ENCODE measurements at places on chromosomes 7 and 10.

DNA sequence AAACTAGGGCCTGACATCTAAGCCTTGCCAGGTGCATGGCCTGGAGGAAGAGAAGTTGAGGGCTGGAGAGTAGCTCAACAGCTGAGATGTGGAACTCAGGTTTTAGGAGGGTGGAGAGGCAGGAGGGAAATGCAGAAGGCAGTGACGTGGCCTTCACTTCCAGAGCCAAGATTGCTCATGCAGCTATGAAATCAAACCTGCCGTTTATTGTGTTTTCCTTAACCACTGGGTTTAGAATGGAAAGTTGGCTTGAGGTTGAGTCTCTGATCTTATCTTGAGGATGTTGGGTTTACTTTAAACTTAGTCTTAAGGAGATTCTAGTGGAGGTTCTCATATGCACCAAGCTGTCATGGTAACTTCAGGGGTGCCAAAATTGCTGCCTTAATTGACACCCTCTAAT is 178.6 kb downstream of the SORCS3 start:
- DNase-seq: no peak

GRCh38 chr10:18044976-18045720 is 93.4 kb downstream of the SLC39A12 start:
- no peak for DNase-seq

DNA sequence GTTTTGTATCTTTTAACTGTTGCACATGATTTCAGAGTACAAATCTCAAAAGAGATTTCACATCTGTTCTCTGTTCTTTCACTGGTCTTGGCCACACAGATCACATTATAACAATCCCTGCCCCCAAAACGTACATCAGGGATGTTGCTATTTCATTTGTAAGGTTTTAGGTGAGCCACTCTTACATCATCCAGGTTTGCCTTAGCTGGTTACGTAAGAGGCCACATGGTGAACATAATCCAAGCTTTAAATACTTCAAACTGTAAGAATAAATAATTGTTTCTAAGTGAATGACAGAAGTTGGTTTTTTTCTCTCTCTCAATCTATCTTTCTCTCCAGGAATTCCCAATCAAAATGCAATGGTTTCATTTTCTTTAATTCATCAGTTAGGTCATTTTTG is 245.9 kb upstream of the HGF start:
- DNase-seq: no peak

DNA sequence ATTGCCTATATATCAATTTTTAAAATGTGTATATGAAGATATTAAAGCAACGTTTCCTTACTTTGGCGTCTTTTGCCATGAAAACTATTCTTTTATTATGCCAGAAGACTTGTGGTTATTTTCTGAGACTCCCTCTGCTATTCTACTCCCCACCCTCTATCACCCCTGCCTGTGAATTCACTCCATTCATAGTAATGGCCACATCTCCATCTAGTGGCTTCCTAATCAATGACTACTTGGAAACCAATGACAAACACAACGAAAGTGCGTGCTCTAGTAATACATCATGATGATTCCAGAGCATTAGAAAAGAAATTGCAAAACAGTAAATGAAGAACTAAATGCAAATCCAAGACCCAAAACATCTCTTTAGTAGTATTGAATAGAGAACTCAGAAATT is 186.7 kb upstream of the HGF start:
- no peak for DNase-seq

Measured in activated T-helper 1 cell treated with anti-CD3 and anti-CD28 coated beads, Interleukin-12 subunit alpha, Interleukin-12 subunit beta, Interleukin-2, Interleukin-4 antibody, amounts not matched to agents 30 ng/mL and 10 ng/mL and 1 ng/mL, durations not matched to agents 14 hours and 24 hours and 36 hours (primary cell).